Activated naive CD8-positive, alpha-beta T cell treated with anti-CD3 and anti-CD28 coated beads, Interleukin-2, amount 10 ng/mL, durations not matched to agents 7 days and 5 days (primary cell): ENCODE measurements at places on chromosomes 4 and X.

DNA sequence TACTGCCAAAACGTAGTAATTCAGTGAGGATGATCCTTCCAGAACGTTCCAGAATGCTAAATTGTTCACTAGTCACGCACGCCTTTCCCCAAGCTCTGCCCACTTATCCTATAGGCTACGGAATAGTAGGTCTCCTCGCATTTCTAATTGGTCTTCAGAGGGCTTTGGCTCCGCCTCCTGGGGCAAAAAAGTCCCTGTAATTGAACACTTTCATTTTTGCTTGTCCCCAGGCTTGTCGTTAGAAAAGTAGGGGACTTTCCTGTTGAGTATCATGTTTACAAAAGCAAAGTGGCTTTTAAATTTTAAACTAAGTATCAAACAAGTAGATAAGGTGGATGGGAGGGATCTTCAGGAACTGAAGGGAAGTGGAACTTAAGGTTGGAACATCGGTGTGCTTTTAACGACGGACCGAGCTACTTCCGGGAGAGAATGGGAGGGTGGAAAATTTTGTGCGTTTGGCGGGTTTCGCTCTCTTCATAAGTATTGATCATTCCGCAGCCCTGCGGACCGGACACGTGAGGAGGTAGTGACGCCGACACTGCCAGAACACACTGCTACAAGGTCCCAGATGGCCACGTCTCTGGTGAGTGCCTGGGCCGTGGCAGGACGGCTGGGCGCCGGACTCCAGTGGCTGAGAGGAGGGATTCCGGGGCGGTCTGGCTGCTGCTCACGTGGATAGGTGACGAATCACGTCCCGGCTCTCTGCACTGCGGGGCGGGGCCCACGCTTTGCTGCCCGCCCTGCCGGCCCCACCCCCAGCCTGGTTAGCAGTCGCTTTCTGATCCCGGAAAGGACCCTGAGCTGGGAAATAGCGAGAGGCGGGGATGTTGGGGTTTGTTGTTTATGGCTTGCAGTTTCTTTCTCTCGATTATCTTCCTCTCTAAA, at the start of gene NXT2:
Gene NXT2 (plus strand): TSS at position 406 of the 885 bp plus-strand sequence. CDS start 163 bp downstream, at position 569.
- peak; percentile 84 for DNase-seq

DNA sequence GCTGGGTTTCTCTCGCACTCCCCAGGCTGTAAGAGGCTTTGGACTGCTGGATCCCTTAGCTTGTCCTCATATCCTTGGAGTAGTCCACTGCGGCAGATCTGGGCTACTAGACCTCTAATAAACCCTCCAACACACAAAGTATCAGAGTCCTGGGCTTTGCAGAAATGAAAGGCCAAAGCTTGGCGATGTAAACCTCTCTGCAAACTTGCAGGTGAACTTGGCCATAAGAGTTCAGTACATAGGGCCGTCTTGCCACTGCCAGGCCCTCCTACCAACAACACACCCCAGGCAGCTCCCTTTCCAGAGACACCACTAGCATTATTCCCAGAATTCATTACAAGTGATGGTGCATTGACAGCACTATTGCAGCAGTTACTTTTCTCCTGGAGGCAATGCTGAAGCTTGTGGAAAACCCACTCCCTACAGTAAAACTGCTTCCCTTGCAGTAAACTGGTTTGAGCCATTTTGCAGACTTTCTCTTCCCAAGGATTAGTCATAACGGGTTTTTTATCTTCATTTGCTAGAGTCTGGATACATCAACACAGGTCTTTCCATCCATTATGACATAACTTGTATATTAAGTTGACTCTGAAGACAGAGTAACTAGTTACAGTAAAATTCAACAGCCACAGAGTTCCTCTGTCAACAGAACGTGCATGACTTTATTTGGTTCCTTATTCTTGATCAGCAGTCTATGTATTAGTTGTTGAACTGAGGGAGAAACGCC, 2.4 kb downstream of the ANKRD50 start:
- no peak for DNase-seq

DNA sequence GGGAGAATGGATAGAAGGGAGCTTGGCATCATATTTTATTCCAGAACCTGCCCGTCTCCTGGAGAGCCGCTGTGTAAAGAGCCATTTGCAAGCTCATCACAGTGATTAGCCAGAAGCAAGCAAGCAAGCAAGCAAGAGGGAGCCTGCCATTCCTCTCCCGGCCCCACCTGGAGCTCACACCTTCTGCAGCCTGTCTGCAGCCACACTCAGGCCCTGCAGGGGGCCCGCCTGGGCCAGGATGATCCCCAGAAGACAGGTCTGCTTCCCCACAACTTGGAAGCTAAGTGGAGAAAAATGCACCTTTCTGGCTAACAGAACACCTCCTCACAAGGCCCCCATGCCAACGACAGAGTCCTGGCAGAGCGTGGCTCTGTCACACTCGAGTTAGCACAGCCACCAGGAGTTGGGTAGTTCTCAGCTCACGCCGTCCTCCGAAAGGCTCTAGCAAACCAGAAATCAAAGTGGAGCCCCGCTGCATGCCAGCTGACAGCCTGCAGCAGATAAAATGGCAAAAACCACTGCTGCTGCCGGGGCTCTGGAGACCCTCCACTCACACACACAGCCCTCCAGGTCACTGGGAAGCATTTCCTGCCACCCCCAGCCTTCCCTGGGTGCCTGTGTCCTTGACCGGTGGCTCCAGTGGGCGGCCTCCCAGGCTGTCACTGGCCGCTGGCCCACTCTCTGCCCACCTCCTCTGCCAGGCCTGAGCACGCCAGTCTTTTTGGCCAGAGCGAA, 54.9 kb downstream of the DCTD start:
- no peak for DNase-seq

GRCh38 chr4:8315435-8316250, 46.1 kb downstream of the HTRA3 start:
- DNase-seq, result no peak

DNA sequence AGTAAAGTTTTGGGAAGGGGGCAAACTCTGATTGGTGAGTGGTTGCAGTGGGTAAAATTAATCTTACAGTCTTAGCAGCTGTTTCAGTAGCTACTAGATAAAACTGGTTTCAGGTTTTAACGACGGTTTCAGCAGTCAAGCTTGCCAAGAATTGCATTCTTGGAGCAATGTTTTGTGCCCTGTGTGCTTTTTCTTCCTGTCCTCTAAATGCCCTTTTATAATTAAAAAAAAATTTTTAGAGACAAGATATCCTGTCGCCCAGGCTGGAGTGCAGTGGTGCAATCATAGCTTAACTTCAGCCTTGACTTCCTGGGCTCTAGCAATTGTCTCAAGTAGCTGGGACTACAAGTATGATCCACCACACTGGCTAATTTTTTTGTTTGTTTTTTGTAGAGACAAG, 6.3 kb upstream of the PPEF2 start:
- DNase-seq, result no peak

DNA sequence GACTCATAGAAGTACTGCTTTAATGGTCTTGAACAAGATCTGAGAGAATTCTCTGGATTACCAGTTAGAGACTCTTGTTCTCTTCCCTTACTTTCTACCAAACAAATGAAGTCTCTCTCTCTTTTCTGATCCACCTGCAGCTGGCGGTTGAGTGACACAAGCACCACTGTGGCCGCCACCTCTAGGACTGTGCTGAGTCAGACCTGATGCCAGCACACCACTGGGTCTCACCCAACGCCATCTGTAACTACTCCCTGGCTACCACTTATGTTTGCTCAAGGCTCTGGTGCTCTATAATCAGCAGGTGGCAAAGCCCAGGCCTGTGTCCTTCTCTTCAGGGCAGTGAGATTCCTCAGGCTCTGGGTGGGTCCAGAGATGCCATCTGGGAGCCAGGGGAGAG, 1173.5 kb downstream of the RPA4 start:
- DNase-seq, result no peak

GRCh38 chr4:8515316-8516060, 64.7 kb upstream of the GPR78 start:
- DNase-seq, result no peak

DNA sequence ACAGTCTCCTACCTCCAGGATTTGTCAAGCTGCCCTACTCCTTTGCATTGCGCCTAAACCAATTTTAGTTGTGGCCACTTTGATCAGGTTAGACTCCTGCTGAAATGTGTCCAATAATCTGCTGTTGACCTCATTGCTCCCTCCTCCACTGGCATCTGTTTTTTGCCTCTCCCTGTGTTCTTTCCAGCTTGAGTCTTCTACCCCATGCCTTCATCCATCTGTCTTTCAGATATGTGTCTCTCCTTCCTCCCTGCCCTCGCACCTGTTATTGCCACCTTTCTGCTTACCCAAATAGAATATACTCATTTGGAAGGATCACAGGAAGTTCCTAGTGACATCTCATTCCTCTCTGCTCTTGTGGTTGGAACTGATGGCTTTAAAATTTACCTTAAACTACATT, 366.6 kb upstream of the CLNK start:
- no peak for DNase-seq

- DNase-seq, result no peak
Observed at GRCh38 chr4:26148927-26149326, 171.9 kb upstream of the RBPJ start.

GRCh38 chr4:83080561-83080960, 34.0 kb downstream of the PLAC8 start:
- DNase-seq, result no peak

DNA sequence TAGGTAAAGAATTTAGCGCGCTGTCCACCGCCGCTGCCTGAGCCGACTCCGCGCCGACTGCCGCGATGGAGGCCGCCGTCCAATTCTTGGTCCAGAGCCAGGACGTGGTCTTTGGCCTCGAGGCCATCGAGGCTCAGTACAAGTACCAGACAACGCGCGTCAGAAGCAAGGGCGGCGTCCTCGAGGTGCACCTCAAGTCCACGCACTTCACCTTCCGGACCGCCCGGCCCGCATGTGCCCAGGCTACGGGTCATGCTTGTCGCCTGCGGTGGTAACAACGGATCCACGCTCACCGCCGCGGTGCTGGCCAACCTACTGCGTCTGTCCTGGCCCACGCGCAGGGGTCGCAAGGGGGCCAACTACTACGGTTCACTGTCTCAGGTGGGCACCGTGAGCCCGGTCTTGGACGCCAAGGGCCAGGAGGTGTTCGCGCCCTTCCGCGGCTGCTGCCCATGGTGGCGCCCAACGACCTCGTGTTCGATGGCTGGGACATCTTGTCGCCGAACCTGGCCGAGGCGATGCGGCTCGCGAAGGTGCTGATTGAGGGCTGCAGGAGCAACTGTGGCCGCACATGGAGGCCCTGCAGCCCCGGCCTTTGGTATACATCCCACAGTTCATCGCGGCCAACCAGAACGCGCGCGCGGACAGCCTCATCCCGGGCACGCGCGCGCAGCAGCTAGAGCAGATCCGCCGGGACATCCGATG, 128.0 kb downstream of the ANAPC4 start:
- DNase-seq, result no peak

- no peak for DNase-seq
Observed at GRCh38 chrX:44705817-44706551, 137.8 kb upstream of the DUSP21 start.

GRCh38 chr4:147916351-147916750, 184.5 kb downstream of the ARHGAP10 start:
- DNase-seq, result no peak
